ENCODE measurements at places on chromosomes 11 and 22.

- no peak for DNase-seq
These were observed 123.2 kb downstream of the KCNQ1OT1 start for GRCh38 chr11:2576549-2576948.

- DNase-seq: no peak
These were observed 91.1 kb downstream of the PDE2A start for GRCh38 chr11:72583177-72583553.

- DNase-seq: no peak
These were observed 65.1 kb upstream of the LDLRAD3 start for GRCh38 chr11:35878741-35879140.

DNA sequence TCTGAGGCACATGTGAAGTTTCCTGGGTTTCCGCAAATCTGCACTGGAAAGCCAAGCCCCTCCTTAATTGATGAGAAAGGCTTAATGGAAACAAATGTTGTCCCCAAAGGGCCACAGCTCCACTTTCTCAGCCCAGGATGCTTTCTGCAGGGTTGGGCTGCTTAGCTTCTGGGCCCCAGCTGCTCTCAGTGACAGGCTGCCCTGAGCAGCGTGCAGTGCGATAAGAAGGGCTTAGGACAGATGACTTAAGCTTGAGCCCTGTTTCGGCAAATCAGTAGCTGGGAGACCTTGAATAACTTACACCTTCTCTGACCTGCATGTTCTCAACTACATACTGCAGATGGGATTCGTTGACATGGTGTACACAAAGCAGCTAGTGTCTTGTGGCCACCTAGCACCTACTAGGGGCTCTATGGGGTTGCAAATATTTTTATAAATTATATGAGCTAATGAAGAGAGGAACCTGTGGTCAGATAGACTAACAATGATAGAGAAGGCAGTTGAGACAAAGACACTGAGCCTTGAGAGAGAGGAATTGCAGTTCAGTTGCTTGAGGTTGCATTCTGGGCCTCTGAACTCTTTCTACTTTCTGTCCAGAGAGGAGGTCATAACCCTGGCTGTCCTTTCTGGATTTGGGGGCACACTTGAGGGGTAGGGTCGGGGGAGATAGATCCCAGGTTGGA lies 11.5 kb downstream of the STX3 start:
- DNase-seq: no peak

- DNase-seq: no peak
These were observed 419 bp downstream of the ANKRD49 start for GRCh38 chr11:94494126-94494680.

- DNase-seq: no peak
These were observed 31.6 kb downstream of the TPST2 start for GRCh38 chr22:26558248-26558895.

- DNase-seq: no peak
These were observed 21.4 kb upstream of the DNAJB13 start for GRCh38 chr11:73929388-73929787.

GRCh38 chr22:20117633-20118299 lies 740 bp upstream of the TRMT2A start:
- DNase-seq: peak; percentile 69

GRCh38 chr11:110832539-110832938 lies 120.3 kb upstream of the ARHGAP20 start:
- DNase-seq: no peak

- no peak for DNase-seq
These were observed 12.2 kb downstream of the BDNF start for GRCh38 chr11:27688076-27688475.

DNA sequence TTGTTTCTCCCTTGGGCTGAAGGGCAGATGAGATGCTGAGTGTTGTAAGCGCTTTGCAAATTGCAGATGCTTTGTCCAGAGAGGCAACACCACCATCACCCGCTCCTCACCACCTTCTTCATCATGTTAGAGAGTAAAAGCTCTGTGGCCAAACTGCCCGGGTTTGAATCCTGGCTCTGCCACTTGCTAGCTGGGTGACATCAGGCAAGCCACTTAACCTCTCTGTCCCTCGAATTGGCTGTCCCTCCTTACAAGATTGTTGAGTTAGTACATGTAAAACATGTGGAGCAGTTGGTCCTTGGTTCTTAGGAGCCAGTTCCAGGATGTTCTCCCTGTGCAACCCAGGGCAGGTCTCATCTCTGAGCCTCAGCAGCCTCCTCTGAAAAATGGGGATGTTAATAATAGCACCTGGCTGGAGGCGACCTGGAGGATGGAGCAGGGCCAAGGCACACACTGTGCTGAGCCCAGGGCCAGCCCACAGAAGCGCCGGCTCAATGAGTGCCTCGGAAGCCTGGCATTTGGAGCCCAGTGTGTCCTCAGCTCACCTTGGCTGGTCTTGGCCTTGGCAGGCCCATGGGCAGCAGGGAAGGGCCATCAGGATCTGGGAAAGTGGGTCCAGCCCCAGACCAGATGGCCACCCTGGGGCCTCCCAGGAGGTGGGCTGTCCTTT lies 10.5 kb downstream of the C11orf86 start:
- no peak for DNase-seq

- DNase-seq: no peak
These were observed 21.7 kb downstream of the SLC25A17 start for GRCh38 chr22:40797427-40797826.

- DNase-seq: no peak
These were observed 192.9 kb upstream of the SEZ6L start for GRCh38 chr22:25976356-25976755.

- no peak for DNase-seq
These were observed 6.1 kb downstream of the MPZL3 start for GRCh38 chr11:118245936-118246562.

DNA sequence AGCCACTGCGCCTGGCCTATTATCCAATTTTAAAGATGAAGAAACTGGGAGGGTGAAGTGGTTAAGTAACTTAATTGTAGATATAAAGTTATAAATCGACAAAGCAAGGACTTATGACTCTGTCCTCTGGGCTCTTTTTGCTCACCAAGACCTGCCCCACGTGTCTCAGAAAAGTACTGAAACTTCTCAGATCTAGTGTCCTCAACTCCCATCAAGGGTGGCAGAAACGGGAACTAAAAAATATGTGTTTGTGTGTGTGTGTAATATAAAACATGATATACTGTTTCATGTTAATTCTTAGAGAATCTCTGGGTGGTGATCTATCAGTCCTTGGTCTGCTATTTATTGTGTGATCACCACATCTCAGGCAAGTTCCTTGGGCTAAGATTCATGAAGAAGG lies 104.9 kb downstream of the GAB2 start:
- DNase-seq: no peak

GRCh38 chr22:31870890-31871289 lies 73.4 kb upstream of the YWHAH start:
- DNase-seq: no peak

DNA sequence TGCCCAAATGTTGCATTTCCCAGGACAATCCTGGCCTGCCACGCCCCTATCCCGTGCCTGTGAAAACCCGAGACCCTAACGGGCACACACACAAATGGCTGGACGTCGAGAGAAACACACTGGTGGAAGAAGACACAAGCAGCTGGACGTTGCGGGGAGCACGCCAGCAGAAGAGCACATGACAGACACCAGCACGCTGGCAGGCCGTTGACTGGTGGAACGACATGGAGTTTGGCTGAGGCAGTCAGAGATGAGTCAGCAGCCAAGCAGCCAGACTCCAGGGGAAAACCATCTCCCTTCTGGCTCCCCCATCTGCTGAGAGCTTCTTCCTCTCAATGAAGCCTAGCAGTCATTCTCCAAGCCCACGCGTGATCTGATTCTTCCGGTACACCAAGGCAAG lies 606.7 kb upstream of the LRRC4C start:
- DNase-seq: no peak

DNA sequence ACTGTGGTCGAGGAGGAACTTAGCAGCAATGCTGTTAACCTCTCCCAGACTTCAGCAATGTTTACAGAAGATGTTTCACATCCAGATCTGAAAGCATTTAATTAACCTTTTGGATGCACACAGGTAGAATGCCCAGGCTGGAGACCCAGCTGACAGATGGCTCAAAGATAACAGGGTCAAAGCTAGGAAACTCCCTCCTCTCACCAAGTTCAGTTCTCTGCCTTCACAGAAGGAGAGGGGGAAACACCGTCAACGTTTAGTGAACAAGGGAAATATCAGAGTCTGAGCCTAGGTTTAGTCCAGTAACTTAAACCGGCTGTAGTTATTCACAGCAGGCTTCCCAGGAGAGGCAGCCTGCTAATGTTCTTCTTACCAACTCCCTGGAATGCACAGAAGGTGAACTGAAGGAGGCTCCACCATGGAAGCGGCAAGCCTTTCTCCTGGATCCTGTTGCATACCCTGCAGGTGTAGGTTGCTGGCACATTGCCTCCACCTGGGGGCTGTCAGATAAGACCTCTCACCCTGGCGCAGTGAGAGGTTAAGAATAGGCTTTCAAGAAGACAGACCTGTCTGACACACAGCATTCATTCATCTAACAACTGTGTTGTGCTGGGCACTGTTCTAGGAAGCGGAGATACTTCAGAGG lies 23.5 kb upstream of the ANKK1 start:
- DNase-seq: no peak

DNA sequence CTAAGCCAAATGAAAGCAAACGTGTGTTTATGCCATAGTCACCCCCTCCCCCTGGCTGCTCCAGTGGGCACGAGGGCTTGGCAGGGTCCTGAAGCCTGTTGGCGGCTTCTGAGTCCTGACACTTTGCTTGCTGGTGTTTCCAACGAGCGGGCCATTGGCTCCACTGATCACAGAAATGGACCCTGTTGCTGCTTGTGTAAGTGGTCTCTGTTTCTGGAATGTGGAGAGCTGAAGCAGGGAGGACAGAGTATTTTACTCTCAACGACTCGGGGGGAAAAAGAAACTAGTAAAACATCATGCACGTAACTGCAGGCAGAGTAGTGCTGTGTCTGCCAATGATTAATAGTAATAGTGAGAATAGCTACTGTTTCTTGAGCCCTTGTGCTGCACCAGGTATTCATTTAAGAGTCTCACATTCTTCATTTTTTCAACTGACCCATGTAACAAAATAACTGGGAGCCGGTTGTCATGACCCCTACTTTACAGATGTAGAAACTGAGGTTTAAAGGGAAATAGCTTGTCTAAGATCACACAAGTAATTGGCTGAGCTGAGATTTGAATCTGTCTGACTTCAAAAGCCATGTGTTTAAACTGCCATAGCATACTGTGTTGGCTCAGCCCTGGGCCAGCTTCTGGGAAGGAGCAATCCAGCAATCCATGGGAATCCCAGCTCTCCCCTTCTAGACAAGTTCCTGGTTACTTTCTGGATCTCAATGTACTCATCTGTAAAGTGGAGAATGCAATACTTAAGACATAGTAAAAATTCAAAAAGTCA lies 526.7 kb downstream of the INSC start:
- no peak for DNase-seq

GRCh38 chr11:73194034-73194507 lies 24.0 kb upstream of the P2RY2 start:
- DNase-seq: no peak

DNA sequence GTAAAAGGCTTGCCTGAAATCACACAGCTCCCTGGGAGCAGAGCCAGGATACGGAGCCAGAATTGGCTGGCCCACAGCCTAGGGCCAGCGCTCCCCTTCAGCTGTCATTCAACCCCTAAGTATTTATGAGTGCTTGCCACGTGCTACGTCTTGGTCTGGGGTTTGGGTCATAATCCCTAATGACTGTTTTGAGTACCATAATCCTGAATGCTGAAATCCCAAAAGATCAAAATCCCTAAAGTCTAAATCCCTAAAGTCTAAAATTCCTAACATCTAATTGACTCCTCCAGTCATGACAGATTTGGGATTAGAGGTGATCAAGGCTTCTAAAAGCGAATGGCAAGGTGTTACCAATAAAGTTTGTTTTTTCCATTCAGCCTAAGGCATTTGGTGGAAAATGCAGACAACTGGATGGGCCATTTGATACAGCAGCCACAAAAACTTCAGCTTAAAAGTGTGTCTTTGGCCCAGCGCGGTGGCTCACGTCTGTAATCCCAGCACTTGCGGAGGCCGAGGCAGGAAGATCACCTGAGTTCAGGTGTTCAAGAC lies 59.8 kb upstream of the PRR5 start:
- no peak for DNase-seq

GRCh38 chr11:113014262-113015097 lies 53.3 kb downstream of the NCAM1 start:
- DNase-seq: no peak

- no peak for DNase-seq
These were observed 36.9 kb downstream of the PACS1 start for GRCh38 chr11:66106786-66107599.

DNA sequence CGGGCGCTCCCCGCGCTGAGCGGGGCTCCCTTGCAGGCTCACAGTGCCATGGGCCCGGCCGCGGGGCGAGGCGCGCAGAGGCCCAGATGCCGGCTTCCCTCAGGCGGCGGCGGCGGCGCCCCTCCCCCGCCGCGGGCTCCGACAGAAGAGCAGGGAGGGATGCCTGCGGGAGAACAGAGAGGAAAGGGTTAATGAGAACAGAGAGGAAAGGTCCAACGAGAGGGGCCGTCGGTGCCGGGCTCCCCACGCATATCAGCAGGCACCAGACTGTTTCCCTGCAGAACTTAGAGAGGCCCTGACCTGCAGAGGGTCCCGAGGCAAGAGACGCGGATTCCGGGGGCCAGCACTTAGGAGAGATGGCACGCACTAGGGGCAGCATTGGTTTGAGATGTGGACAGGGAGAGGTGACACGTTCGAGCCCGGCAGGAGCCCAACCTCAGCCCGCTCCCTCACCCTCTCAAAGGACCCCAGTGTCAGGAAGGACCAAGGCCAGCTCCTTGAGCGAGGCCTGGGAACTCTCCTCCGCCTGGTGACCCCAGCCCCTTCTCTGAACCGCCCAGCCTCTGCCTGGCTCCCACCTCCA lies 9.1 kb downstream of the NRXN2 start:
- no peak for DNase-seq

- no peak for DNase-seq
These were observed 9.3 kb upstream of the ADORA2A start for GRCh38 chr22:24417901-24418641.

DNA sequence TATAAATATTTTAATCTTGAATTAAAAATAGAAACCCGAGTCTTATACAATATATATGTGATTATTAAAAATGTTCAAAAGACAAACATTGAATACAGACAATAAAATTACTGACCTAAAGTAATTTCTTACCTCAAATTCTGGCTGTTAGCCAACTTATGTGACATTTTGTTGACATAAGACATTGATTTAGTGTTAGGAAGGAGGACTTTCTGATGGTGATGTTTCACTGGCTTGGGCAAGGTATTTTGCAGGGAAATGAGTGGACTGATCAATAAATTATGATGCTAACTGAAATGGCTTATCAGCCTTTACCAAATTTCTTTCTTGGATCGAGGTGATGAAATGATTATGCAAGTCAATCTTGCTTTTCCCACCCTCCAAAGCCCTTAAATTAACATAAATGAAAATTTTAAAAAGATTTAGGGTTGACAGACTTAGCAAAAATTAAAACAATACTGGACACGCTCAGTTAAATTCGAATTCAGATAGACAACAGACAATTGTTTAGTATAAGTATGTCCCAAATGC lies 33.2 kb upstream of the FZD4 start:
- no peak for DNase-seq

DNA sequence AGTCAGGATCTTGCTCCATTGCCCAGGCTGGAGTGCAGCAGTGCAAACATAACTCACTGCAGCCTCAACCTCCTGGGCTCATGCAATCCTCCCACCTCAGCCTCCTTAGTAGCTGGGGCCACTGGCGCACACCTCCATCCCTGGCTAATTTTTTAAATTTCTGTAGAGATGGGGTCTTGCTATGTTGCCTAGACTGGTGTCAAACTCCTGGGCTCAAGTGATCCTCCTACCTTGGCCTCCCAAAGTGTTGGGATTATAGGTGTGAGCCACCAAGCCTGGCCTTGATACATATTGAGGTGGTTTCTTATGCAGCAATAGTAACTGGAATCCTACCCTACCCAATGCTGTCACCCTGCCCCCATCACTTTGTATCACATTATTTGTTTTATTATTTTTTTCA lies 32.4 kb downstream of the SCUBE1 start:
- DNase-seq: no peak

- DNase-seq: no peak
These were observed 81.9 kb downstream of the BDNF start for GRCh38 chr11:27618281-27618915.

All from GM06990 (cell line).